ENCODE measurements at places on chromosomes 1 and 21.

GRCh38 chr21:35484851-35485250 is 435.7 kb upstream of the RUNX1 start:
- DNase-seq, result no peak

DNA sequence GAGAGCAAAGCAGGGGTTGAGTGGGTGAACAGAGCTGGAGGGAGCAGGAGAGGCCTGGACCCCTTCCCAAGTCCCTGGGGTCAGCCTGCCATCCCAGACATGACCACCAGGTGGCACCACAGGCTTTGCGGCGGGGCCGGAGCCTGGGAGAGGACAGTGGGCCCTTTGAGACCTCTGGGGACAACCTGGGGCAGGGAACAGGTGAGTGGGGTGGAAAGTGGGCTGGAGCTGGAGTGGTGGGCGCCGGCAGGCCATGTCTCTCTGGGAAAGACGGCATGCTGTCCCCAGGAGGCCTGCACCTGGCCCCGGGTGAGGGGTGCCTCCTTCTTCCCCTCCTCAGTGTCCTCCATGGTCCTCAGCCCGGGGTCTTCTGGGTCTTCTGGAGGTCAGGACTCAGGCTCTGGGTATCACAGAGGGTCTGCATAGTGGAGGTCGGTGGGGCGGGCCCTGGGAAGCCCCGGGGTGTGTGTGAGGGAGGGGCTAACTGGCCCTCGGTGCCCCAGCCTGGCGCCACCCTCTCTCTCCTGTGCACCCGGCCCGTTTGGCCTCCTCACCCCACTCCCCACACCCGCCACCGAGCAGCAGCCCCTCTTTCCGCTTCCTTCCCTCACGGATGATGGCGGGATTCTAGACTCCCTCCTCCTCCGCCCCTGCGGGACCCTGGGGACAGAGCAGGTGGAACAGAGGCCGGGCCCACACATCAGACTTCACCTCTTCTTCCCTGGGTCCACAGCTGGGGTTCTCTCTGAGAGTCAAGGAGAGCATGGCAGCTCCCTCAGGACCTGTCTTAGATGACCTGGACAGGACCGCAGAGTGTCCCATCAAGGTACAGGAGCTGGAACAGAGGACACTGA is 28.5 kb upstream of the PKP1 start:
- peak; percentile 43 for DNase-seq

GRCh38 chr1:165397944-165398343 is 41.4 kb upstream of the LMX1A start:
- DNase-seq, result no peak

- no peak for DNase-seq
Observed at GRCh38 chr1:10727751-10728232, 68.7 kb downstream of the CASZ1 start.

GRCh38 chr21:25790122-25790877 is 55.5 kb downstream of the GABPA start:
- no peak for DNase-seq

DNA sequence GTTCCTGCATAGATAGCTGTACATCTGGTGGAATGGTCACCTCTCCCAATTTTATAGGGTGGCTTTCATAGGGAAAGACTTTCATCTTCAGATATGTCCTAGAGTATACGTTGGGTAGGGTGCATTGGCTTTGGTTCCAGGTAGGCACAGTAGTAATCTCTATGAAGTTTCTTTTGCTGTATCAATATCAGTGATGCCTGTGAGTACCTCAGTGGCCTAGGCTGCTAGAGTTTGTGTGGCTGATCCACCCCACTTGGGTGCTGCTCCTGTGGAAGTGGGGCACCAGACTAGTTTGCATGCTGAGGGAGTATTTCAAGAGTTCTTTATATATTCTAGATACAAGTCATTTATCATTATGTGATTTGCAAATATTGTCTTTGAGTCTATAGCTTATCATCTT is 370.5 kb upstream of the VAMP3 start:
- DNase-seq, result no peak

Data from stimulated activated CD4-positive, alpha-beta T cell treated with anti-CD3 and anti-CD28 coated beads, Interleukin-15, amount 100 ng/mL, for 48 hours (primary cell).